ENCODE measurements at places on chromosomes 7 and 10. TPM values are rescaled to one million over a fixed set of nuclear protein-coding genes. Genes with fewer than 3 reads are reported as not detected.

ZNF804B gene
- total RNA-seq: 1.2 TPM

GRCh38 chr7:13057462-13058200, 370.2 kb downstream of the ARL4A start:
- DNase-seq: no peak

DNA sequence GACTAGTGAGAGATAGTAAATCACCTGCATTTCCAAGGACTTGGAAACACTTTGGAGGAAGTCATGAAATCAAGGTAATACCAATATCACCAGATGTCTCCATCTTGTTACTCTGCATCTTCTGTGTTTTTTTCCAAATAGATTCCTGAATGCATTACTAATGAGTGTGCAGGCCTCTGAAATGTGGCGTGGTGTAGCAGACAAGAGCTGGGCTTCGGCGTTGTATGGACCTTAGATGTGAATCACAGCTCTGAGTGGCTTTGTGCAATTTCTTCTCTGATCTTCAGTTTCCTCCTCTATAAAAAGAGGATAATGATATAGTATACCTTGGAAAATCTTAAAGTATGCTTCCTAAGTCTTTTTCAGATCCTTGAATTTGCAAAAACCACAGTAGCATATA, 9.6 kb upstream of the MYPN start:
- DNase-seq: no peak

- DNase-seq: no peak
Observed at GRCh38 chr7:90740386-90740785, 144.3 kb downstream of the CDK14 start.

DNA sequence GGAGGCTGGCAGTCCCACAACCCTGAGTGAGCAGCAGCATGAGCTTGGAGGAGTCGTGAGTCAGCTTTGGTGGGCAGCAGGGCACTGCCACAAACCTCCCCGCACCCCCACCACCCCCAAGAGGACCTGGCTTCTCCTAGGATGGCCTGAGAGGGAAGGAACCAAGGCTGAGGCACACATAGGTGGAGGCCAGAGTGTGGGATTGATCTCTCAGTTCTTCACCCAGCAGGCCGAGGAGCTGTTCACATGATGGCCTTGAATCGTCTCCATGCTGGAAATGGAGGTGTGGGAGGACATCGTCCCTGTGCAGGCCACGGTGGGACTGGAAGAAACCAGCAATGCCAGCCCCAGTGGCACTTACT, 17.4 kb upstream of the GDF10 start:
- DNase-seq: no peak
